T47D (cell line): ENCODE measurements at places on chromosomes 4 and X.

GRCh38 chr4:127868196-127868595, 12.5 kb upstream of the PLK4 start:
- no peak for DNase-seq

GRCh38 chr4:22607382-22607781, 85.4 kb upstream of the GBA3 start:
- DNase-seq: peak; percentile 59

- DNase-seq: no peak
Measured at GRCh38 chr4:109332926-109333464, 30.5 kb upstream of the COL25A1 start.

DNA sequence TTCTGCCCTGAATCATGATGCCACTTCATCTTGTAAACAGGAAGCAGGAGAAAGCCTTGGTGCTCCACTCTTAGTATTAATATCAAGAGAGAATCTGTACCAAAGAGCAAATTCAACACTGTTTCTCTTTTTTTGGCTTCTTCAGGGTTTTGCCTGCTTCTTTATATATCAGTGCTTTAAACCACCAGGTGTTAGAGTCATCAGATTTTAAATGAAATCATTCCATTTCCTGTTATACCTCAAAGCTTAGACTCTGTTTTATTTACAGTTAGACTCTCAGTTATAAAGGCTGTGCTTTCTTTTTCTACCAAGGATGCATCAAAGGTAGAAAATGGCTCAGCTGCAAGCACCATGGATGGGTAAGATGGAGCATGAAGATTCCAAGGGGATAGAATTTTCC, 350.9 kb downstream of the CAMK2D start:
- no peak for DNase-seq

DNA sequence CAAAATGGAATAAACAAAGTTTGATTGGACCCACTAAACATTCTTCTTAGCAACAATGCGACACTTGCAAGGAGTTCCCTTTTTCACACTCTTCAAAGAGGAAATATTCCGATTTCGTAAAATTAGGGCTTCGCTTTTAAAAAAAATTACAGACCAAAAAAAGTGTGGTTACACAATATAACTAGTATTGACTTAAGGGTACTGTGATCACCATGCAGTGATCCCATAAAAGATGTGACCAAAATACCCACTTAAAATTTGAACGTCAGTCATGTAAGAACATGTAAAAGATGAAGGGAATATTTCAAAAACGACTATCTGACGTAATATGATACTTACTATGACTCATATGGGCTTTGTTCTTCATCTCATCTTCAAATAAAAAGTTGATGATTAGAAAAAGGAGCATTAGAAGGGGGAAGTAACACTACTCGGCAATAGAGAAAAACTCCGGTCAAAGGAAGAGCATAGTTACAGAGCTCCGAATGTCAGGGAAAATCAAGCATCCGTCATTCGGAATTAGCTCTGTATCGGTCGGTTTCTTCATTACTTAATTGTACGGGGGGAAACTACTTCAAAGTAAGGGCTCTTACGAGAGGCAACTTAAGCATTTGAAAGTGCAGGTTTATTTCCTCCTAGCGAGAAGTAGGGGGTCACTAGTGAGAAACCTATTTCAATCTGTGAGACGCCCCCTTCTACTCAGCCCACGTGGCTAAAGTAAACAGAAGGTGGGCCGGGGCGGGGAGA, 1.3 kb upstream of the TET2 start:
- DNase-seq: no peak

DNA sequence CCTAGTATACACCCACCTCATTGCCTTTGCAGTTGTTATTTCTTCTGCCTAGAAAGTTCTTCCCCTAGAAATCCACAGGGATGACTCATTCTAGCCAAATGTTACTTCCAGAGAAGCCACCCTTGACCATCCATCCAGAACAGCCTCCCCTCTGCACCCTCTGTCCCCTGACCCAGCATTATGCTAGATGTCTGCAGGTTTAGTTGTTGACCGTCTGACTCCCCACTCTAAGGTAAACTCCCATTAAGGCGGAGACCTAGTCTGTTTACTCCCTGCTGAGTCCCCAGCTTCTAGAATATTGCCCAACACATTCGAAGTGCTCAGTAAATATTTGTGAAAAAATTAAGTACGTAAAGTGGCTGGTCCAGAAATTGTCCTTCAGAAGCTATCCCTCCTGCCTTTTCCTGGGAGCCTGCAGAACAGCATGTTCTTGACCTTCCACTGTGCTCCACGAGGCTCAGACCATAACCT, 11.0 kb downstream of the SRD5A3 start:
- DNase-seq: peak; percentile 73

DNA sequence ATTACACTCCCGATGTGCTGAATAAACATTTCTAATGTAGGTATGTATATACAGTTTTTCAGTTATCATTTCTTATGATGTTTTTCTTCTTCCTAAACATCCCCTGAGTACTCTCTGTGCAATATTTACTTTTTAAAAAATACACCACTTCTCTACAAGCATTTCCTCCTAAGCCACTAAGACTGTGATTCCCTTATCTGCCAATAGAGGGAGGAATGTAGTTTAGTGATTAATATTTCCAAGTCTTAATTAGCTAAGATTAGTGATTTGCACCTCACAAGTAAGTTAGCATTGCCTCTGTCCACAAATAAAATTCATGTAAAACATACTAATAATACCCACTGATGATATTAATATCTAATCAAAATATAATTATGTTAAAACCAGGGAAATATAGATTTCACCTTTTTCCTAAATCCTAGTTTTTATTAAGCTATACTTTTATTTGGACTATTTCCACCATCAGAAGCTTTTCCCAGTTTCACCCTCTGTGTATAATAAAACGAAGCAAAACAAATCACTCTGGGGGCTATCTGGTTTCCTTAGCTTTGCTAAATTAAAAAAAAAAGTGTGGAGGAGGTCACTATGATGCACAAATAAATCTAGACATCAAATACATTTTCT, 909.1 kb downstream of the FAT4 start:
- DNase-seq: peak; percentile 46

GRCh38 chrX:129769467-129770154, 10.1 kb upstream of the SASH3 start:
- no peak for DNase-seq

DNA sequence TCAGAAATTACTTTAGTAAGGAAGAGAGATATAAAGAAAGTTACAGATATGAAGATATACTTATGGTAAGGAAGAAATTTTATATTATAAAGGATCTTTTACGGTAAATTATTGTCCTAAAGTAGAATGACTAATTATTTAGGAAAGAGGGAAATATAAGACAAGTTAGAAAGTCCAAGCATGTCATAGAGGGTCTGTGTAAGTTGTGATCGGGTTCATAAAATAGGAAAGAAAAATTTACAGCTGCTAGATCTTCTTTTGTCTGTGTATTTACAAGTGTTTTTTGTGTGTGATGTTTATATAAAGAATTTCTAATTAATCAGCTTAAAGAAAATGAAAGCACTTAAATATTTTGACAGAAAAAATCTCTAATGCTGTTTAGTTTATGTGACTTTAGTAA, 1054.9 kb upstream of the DIAPH2 start:
- DNase-seq: no peak

DNA sequence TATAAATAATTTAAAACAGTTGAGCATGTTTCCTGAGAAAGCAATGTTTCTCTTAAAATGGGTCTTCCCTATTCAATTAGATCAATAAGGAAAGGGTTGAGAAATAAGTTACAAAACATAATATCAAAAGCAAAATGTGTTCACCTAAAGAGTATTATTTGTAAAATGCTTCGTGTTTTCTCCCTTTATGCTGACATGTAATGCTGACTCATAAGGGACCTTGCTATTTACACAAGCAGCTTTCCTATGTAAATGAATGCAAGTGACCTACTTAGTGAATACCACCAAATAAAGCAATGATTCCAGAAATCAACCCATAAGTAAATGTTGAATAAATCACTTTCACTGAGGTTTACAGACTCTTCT, 91.5 kb downstream of the ELOVL6 start:
- DNase-seq: no peak

DNA sequence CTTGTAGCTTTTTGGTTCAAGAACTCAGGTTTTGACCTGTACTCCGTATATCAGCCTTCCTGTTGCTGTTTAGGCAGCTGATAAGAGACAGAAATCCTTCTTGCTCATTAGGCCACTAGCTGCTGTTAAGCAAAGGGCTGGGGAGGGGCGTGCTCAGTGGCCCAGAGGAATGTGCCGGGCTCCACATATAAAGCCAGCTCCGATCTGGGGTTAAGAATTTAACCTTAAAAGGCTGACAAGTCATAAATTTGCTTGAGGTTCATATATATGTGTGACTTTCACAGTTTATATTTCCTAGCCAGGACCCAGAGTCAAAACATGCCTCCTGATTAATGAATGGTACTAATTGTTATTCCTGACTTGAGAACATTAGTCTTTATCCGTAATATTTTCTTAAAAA, 15.3 kb downstream of the GPC3 start:
- no peak for DNase-seq

DNA sequence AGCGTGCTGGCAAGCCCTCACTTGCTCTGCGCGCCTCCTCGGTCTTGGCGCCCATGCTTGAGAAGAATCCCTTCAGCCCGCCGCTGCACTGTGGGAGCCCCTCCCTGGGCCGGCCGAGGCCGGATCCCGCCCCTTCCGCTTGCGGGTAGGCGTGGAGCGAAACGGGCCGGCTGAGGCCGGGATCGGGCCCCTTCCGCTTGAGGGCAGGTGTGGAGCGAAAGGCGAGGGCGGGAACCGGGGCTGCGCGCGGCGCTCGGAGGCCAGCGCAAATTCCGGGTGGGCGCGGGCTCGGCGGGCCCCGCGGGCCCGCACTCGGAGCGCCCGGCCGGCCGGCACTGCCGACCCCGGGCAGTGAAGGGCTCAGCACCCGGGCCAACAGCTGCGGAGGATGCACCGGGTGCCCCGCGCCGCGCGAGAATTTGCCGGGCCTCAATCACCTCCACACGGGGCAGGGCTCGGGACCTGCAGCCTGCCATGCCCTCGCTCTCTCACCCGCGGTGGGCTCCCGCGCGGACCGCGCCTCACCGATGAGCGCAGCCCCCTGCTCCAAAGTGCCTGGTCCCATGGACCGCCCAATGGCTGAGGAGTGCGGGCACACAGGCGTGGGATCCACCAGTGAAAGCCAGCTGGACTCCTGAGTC, 58.1 kb upstream of the GBA3 start:
- no peak for DNase-seq

- DNase-seq: peak; percentile 28
Measured at GRCh38 chr4:151407466-151408379, 1.3 kb upstream of the FHIP1A start.

- no peak for DNase-seq
Measured at GRCh38 chr4:101952985-101953384, 162.5 kb downstream of the BANK1 start.

DNA sequence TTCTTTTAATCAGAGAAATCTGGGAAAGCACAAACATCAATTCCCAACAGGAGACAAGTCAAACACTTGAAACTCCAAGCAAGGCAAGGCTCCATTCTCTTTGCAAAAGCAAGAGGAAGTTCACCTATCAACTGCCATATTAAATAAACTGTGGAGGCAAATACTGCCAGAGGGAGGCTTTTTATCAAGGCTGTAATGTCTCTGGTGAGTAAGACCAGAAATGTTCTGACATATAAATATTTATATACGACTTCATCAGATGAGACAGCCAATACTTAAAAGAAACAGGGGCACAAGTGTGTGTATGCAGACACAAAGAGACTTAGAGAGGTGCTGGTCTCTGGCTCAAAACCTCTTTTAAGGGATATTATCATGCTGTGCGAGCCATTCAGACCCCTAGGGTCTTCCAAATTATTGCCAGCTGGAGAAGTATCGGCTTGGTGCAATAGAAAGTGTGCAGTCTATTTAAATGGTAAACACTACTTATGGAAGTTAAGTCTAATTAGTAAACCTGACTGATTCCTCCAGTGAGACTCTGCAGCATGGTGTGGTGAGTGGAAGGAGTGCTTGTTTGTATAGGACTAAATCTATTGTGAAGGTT, 24.4 kb downstream of the DCX start:
- DNase-seq: no peak

DNA sequence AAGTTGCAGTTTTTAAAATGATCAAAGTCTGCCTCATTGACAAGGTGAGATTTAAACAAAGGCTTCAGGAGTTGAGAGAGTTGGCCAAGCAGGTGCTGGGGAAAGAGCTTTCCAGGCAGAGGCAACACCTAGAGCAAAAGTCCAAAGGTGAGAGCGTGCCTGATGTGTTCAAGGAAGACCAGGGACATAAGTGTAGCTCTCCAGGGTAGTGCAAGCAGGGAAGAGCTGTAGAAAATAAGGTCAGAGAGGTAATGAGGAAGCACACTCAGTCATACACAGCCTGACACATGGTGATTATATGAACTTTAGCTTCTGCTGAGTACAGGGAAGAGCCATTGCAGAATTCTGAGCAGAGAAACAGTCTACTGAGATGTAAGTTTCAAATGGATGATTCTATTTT, 265.0 kb upstream of the NWD2 start:
- DNase-seq: no peak

DNA sequence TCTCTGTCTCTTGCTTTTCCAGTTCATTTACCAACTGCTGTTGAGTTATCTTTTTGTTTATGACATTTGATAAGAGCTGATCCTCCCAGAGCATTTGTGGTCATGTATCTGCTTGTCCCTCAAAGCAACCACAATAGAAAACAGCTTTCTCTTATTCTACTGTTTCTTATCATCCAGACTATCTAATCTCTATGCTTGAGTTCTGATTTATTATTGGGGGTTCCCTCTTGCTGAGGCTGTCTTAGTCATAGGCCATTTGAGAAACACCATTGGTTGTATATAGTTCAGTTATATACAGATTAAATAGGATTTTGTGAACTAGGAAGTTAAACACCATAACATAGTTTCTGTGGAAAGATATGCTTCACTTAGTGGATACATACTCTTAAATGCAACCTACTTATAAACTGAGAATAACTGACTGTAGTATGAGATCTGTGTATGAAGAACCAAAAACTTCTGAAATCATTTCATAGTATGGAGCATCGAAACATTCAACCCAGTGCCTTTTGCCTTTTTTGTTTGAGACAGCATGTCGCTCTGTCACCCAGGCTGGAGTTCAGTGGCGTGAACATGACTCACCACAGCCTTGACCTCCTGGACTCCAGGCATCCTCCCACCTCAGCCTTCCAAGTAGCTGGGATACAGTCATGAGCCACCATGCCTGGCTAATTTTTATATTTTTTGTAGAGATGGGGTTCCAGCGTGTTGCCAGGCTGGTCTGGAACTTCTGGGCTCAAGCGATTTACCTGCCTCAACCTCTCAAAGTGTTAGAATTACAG, 75.8 kb downstream of the STIM2 start:
- no peak for DNase-seq

- no peak for DNase-seq
Measured at GRCh38 chr4:141659539-141659938, 23.2 kb downstream of the IL15 start.

GRCh38 chrX:71995122-71995521, 84.5 kb downstream of the NHSL2 start:
- DNase-seq: no peak

GRCh38 chrX:113920661-113921060, 663.2 kb upstream of the HTR2C start:
- DNase-seq: no peak
